ENCODE measurements at places on chromosomes 13 and 19.

- no peak for DNase-seq
Observed at GRCh38 chr13:52359534-52359933, 46.4 kb downstream of the THSD1 start.

GRCh38 chr13:30745906-30746686, 10.8 kb downstream of the ALOX5AP start:
- no peak for DNase-seq

DNA sequence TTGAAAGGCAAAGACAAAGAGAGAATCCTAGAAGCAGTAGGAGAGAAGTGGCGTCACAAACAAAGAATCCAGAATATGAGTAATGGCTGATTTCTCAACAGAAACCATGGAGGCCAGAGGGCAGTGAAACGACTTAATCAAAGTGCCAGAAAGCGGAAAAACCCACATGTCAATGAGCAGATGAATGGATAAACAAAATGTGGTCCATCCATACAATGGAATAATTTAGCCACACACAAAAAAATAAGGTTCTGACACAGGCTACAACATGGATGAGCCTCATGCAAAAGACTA, 52.2 kb upstream of the RANBP3 start:
- peak; percentile 74 for DNase-seq

DNA sequence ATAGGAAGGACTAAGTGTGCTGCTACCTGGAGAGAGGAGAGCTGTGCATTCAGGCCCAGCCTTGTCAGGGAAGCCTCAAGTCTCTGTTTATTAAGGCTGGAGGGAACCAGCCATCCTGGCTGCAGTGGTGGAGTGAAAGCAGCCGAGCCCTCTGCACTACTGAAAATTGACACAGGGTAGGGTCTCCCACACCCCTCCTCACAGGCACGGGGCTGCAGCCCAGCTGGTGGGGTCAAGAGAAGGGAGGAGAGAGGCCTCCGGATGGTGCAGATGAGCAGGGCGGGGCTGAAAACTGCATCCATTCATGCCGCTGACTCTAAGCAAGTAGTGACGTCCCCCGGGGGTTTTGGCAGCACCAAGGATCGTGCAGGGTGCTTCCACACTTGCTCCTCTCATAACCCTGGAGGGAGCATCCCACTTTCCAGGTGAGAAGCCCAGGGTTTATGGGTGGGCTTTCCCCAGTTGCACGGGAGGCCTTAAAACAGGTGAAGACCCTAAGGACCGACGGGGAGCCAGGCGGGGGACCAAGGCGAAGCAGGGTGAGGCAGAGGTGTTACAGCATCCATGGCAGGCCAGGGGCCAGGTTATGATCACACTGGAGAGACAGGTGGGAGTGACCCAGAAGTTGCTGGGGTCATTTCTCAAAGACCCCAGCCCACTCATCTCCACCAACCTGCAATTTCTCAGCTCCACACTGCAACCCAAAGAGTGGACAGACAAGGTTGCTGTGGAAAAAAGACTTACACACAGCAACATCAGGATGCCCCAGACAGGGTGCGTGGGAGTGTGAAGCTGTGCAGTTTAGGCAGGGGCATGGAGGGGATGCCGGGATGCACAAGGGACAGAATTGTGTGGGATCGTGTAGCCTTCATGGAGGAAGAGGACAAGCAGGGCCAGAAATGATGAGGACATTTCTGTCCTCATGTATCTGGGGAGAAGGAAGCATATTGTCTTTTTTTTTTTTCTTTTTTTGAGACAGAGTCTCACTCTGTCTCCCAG, 36.8 kb downstream of the VSTM2B start:
- DNase-seq, result no peak

- DNase-seq, result no peak
Observed at GRCh38 chr13:64099994-64100393, 2684.3 kb upstream of the PCDH20 start.

DNA sequence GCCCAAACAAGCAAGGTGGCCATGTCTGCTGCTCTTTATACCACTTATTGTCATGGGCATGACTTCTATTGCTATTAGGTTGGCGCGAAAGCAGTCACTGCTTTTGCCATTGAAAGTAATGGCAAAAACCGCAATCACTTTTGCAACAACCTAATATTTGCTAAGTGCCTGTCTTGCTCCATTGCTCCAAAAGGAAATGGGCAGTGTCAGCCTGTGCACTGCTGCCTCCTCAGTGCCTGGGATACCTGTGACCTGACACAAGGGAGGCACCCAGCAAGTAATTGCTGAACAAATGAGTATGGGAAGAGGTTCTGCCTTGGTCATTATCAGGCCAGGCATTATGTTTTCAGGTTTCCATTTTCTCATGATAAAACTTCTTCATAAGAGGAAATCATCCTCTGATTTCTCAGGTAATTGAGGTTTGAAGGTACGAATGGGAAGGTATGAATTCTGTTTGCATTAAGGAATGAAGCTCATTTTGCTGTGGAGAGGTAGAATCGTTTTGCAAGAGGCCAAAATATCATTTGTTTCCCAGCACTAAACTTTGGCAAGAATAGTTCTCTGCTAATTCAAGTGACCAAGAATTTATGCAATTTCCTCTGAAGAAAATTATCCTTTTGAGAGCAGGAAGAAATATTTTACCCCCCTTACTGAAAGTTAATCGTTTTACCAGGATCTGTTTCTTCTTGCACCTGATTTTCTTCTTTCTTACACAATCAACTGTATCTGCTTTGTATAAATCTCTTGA, 128.4 kb upstream of the SPRY2 start:
- peak; percentile 5 for DNase-seq

- no peak for DNase-seq
Observed at GRCh38 chr19:42290523-42291434, 11.2 kb upstream of the PRR19 start.

DNA sequence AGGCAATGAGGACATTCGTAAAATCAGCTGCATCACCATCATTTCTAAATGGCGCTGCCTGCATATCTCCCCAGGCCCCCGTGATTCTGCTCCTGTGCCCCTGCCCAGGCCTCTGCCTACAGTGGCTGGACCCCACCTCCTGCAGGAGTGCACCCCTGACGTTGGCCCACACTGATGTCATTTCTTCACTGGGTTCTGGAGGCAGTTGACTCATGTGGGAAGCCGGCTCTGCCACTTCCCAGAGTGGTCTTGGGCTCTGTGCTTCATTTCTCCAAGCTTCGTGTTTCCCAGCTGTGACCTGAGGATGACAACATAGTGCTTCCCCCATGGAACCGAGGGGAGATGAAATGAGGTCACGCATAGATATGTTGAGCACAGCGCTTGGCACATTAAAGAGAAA, 19.9 kb downstream of the CCNE1 start:
- DNase-seq, result no peak

- no peak for DNase-seq
Observed at GRCh38 chr13:49791315-49791710, 1.2 kb downstream of the KPNA3 start.

GRCh38 chr13:51608857-51609406, 24.7 kb downstream of the WDFY2 start:
- DNase-seq, result no peak

All from NCI-H226 (cell line).